Airway epithelial cell (primary cell): ENCODE measurements at places on chromosomes 2 and 18. TPM values are rescaled to one million over a fixed set of nuclear protein-coding genes. Genes with fewer than 3 reads are reported as not detected.

Gene FKBP1B
- total RNA-seq, result 25.4 and 29.4 TPM in 2 replicates

Gene ADCY3
- total RNA-seq, result 28.9 and 35.2 TPM in 2 replicates

Gene SH3RF3
- total RNA-seq, result 0.78 and 1.1 TPM in 2 replicates

Gene FBLN7
- 0.14 TPM in 1 of 2 replicates, not detected in the other for total RNA-seq

Gene CRYGD
- not detected in 2 replicates for total RNA-seq
